ENCODE measurements at places on chromosomes 4 and X. TPM values are rescaled to one million over a fixed set of nuclear protein-coding genes. Genes with fewer than 3 reads are reported as not detected.

DNA sequence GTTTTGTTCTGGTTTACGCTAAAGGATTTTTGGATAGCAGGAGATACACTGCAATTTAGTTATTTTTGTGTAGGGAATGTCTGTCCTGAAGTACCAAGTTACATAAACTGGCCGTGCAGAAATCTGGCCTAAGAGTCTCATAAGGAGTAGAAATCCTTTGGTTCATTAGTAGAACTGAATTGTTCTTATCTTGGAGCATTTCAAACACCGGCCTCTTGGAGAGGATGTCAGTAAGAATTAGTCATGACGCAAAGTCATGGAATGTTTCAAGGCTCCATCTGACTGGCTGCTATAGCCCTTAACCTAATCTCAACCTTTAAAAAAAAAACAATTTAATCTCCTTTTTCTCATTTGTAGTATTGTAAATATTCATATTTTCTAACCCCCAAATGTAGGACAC, 15.2 kb downstream of the PDLIM3 start:
- DNase-seq: no peak

DNA sequence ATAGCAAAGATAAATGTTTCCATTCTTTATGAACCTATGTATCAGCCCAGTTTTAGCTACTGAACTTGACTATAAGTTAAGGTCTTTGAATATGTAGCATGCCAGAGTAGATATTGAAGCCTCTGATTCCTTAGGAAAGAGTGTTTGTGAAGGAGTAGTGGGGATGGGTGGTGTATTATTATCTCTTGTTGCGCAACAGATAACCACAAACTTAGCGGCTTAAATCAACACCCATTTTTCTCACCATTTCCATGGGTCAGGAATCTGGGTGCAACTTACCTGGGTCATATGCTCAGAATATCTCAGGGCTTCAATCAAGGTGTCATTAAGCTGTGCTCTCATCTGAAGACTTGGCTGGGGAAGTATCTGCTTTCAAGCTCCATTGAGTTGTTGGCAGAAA, 251.4 kb upstream of the PUDP start:
- no peak for DNase-seq

Gene ARR3
- total RNA-seq: not detected

Gene DMD
- 3.8 TPM for total RNA-seq

- no peak for DNase-seq
Observed at GRCh38 chrX:23334521-23334847, 165 bp upstream of the PTCHD1 start.

Gene RNF150
- total RNA-seq: under 0.01 TPM

DNA sequence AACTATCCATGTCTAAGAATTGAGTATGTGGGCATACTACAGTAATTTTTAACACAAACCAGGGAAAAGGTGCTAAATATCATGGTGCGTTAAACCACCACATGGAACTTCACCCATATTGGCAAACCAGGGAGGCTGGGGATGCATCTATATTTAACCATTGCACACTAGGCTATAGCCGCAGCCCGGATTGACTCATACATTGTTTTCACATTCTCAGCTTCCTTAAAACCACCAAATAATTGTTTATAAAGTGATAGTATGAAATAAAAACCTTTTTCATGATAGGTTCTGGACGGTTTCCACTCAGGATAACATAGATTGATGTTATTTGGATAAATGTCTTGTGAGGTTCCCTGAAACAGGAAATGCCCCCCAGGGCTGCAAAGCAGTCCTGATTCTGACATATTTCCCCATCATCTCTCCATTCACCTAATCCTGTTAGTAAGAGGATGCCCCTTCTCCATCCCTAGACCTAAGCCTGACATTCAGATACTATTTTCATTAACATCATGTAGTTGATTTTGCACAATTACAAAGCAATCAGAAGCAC, 7.9 kb downstream of the COL25A1 start:
- no peak for DNase-seq

Gene DDX53
- total RNA-seq: not detected

Gene TMPRSS11D
- total RNA-seq: under 0.01 TPM

DNA sequence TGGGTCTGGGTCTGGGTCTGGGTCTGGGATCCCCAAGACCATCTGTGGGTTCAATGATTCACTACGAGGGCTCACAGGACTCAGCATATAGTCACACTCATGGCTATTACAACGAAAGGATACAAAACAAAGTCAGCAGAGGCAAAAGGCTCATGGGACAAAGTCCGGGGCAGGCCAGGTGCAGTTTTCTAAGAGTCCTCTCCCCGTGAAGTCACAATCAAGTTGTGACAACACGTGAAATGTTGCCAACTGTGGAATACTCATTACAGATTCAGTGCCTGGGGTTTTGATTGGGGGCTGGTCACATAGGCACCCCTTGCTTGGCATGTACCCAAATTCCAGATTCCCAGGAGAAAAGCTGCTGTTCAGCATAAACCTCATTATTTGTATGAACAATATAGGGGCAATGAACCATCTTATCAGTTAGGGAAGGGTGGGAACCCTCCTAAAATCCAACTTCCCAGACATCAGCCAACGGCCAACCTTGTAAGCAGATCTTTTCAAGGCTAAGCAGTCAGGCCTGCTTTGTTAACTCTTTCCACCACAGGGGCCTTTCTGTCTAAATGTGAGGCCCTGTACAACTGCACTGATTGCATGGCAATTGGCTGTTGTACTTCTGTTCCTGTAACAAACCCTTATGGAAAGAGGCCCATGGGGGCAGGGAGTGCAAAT, 58.2 kb upstream of the DIPK2B start:
- no peak for DNase-seq

DNA sequence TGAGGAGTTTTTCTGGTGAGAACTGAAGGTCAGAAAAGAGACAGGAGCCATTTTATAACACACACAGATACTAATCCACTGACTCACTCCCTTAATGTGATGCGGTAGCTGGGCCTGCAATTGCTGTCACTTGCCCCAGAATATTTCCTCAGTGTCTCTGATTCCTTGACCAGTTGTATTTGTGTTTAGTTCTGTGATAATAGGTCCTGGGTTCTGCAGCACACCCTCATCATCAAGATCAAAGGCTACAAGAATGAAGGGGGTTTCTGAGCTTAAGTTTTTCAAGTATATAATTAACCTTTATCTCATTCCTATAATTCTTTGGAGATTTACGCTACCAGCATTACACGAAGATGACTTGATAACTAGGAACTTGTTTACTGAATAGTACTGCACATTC, 576.5 kb upstream of the CPXCR1 start:
- DNase-seq: no peak

GRCh38 chr4:35463251-35463952, 780.9 kb downstream of the ARAP2 start:
- no peak for DNase-seq

Gene TBC1D8B
- 2.2 TPM for total RNA-seq

- no peak for DNase-seq
Observed at GRCh38 chr4:88674565-88674964, 23.1 kb downstream of the NAP1L5 start.

Gene CCKAR
- not detected for total RNA-seq

GRCh38 chr4:37389967-37390580, 145.5 kb downstream of the NWD2 start:
- peak; percentile 59 for DNase-seq

- no peak for DNase-seq
Observed at GRCh38 chr4:10061650-10062415, 40.5 kb upstream of the SLC2A9 start.

Gene C4orf50
- total RNA-seq: under 0.01 TPM

GRCh38 chr4:108881190-108881589, 118.3 kb upstream of the ETNPPL start:
- DNase-seq: peak; percentile 94

Gene DTHD1
- total RNA-seq: not detected

DNA sequence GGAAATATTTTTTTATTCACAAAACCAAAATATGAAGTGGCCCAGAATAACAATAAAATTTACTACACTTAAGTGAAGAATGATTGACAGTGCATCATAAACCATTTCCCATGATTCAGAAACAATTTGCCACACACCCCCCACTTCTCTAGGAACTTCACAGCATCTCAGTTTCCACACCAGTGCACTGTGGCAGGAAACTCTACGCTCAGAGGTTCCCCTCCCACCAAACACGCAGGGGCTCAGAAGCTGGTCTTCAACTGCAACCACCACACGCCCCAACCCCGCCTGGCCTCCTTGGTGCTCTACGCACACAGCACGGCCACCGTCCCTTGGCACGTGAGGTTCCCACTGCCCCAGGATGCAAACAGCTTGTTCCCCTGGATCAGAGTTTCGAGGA, 63.7 kb downstream of the ZFYVE28 start:
- no peak for DNase-seq

DNA sequence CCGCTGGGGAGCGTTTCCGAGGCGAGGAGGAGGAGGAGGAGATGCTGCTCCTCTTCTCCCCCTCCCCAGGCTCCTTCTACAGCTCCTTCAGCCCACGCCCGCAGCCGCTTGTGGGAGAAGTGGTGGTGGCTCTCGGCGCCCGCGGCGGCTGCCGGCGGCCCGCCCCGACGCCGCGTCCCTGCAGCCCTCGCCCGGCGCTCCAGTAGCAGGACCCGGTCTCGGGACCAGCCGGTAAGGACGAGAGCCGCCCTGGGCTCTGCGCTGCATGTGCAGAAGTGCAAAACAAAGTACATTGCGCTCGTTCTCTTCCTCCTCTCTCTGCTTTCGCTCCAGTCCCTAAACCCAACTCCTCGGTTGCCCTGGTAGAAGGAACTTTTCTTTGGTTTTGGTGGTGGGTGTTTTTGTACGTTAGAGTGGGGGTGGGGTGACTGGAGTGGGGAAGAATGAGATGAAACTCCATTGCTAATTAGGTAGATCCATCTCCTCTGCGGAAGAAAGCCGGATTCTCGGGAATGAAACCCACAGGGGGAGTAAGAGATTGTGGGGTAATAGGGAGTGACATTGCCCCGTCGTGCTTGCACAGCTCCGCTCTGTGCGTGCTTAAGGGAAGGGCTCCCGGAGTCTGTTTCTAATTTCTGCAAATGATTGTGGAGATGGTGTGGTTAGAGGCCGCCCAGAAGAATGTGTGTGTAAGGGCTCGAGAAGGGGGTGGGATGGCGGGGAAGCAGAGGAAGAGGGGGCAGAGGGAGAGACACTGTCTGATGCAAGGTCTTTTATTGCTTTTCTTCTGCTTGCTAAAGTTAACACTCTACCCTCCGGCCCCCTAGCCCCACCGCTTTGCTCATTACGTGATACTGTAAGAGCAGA, 677 bp downstream of the PTPN13 start:
- DNase-seq: peak; percentile 2

GRCh38 chrX:15834053-15834452, 20.6 kb downstream of the AP1S2 start:
- no peak for DNase-seq
